Fibroblast of upper back skin (primary cell): ENCODE measurements at places on chromosomes 7 and 10.

DNA sequence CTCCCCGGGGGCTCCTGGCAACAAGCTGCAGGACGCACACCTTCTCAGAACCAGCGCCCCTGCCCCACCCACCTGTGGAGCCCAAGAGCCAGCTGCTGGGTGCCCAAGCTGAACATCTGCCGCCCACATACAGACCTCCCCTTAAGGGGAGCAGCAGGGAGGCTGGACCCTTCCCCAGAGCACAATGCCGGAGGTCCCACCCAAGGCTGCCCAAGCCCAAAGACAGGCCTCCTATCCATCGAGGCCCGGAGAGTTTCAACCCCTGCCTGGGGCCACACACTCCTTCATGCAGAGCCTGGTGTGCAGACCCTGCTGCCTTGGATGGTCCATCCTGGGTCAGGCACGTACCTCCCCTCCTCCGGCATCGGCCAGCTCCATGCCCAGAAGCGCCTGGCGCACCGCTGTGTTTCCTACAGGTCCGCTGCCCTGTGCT, 48.7 kb downstream of the VIPR2 start:
- DNase-seq = no peak

DNA sequence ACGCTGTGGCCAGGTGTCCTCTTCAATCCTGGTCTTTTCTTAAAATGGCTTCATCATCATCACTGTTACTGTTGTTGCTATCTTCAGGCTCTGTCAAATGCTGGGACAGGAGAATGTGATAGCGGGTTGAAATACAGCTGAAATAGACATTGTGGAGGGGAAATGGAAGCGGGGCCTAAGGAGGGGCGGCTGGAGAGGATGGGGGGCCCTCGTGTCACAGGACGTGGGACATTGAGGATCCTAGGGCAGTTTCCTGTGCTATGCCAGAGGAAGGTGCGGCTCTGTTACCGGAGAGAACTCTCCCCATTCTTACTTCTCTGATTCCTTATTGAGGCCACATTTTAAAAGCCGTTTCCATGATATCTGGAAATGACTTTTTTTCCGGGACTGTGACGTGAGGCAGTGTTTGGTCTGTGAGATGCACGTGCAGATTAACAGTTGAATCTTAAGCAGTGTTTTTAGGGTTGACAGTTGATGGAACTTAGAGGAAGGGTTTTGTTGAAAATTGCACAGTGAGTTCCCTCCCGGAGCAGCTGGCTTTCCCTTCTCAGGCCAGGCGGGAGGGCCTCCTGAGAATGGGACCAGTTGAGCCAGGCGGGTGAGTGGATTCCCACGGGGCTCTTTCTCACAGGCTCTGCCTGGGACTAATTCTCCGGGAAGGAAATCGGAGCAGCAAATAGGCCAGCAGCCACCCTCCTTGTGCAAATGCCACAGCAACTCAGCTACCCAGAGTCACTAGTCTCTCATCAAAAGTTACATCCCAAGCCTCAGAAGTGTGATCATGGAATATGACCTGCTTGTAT, 125.2 kb downstream of the TACC2 start:
- no peak for DNase-seq

- no peak for DNase-seq
Observed at GRCh38 chr10:108620821-108621534, 1302.3 kb downstream of the XPNPEP1 start.

- no peak for DNase-seq
Observed at GRCh38 chr7:140137078-140137477, 39.7 kb downstream of the KDM7A start.

DNA sequence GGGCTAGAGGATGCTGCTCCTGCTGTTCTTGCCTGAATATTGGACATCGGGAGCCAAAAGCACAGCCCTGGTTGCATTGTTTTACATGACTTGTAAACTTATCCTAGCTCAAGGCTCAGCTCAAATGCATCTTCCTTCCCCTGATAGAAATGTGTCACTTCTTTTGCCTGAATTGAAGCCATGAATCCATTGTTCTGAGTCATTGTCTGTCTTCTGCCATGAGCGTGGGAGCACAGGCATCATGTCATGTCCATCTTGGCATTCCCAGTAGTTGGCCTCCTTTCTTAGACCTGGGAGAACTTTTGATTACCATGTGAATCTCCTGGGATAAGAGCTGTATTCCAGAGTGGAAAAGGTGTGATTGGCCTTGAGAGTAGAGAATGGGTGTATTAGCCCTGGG, 54.1 kb upstream of the OPN4 start:
- DNase-seq = no peak

DNA sequence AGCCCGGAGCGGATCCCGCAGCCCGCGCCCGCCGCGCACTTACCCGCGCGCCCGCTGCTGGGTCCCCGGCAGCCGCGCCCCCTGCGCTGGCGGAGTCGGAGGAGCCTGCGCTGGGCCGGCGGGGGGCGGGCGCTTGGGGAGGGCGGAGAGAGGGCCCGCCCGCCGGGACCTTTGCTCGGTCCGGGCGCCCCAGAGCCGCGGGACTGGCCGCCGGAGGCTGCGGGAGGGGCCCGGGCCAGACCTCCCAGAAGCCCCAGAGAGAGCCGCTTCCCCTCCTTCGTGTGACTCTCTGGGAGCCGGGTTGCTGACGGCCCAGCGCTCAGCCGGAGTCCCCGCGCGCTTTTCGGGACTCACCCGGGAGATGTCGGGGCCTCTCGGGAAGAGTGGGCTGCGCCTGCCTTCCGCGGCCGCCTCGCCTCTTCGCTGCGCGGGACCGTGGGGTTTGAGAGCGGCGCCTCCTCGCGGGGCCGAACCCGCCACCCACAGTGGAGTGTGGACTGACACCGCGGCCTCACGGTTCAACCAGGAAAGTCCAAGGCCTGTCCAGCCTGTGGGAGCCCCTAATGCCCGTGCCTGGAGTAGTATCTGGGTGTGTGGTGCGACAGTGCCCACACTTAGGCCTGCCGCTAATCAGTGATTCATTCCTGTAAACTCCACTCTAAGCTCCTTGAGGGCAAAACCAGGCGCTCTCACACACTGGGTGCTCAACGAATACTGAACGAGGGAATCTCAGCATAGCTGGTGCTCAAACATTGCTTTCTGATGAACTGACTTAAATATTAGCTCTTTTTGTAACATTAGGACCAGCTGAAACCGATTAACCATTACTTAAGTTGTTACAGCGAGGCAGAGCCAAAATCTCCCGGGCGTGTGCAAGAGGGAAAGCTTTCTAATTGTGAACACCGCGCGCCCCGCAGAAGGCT, at the start of gene GSDME:
Gene GSDME (minus strand): TSS at position 112 of the 923 bp plus-strand sequence. CDS start 7,690 bp downstream, outside the sequence.
- DNase-seq = peak; percentile 48

DNA sequence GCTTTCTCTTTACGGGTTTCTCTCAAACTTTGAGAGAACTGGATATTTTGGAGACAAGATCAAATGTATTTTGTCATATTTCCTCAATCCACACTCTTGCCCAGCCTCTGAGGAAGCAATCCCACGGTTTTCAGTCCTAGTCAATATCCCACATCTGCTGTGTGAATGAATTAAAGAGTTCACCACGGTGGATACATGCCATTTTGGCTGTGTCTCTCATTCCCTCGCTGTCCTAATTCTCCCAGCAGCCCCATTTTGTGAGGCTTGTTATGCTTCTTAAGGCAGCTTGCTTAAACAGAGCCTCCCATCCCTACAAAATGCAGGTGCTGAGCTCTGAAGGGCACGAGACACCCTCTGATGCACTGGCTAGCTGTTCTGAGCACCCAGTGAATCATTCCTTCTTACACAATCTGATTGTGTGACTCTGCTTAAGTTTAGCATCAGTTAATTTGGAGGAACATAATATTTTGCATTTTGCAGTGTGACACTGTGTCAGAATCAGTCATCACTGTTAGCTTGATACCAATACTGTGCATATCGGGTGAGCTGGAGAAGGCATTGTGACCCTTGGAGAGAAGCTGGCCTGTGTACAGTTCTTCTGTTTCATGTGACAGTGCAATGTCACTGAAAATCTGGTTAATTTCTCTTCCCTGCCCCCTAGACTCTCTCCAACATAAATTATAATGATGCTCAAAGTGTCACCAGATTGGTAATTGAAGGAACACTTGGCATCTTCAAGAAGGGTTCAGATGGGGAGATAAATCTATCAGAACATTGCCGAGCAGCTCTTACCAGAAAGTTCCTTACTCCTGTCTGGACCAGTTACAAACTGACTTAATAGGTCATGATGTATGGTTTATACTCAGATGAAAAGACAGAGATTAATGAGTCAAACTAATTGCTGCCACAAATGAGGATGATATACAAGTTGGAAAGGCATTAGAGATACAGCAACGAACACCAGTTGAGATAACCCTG, 103.7 kb upstream of the AOAH start:
- DNase-seq = no peak

DNA sequence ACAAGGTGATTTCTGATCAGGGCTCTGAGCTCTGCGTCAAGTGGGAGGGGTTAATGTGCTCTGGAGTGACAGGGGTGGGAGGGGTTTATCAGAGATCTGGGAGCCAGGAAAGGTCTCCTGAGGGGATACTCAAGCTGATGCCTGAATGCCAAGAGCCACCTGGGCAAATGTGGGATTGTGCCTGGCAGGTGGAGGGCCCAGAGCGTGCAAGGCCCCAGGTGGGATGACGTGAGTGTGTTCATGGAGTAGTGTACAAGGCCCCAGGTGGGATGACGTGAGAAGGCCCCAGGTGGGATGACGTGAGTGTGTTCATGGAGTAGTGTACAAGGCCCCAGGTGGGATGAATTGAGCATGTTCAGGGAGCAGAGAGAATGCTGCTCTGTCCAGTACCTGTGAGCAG, 610.3 kb downstream of the PTPRN2 start:
- no peak for DNase-seq
